CD4-positive, alpha-beta T cell treated with Interferon gamma for 1 hour (primary cell): ENCODE measurements at places on chromosomes 2 and 18.

GRCh38 chr2:19847486-19847885 lies 54.3 kb downstream of the TTC32 start:
- DNase-seq: no peak

- no peak for DNase-seq
These were observed 144.8 kb downstream of the CDH2 start for GRCh38 chr18:28032177-28032576.

DNA sequence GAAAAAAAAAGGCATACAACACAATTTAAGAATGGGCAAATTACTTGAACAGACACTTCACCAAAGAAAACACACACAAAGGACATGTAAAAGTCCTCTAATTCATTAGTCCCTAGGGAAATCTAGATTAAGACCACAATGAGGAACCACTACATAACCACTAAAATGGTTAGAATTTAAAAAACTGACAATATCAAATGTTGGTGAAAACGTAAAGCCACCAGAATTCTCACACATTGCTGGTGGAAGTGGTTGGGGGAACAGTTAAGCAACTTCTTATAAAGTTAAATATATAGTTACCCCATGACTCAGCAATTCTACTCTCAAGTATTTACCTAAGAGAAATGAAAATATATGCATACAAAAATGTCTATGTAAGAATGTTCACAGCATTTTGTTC lies 11.8 kb downstream of the RTN4 start:
- no peak for DNase-seq

GRCh38 chr2:166870346-166870745 lies 17.9 kb upstream of the XIRP2 start:
- no peak for DNase-seq

DNA sequence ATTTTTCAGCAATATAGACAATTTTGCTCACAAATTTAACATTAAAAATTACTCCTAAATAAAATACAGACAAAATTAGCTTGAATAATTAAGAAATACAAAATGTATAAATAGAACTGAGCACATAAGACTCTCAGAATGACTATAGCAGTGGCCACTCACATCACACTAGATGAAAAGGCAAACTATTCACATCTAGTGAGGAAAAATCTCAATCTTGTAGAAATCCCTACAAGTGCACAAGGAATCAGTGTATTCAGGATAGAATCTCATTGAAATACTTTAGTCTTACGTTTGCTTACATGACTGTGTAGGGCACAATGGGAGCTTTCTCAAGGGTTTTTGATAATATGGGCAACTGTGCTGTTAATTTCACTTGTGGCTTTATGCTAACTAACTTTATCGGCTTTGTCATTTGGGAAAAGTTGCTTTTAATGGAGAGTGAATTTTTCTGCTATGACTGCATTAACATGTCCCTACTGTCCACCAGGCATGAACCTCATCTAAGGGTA lies 678.9 kb upstream of the LRRTM4 start:
- DNase-seq: no peak

- DNase-seq: no peak
These were observed 8.9 kb downstream of the KLF11 start for GRCh38 chr2:10052216-10052615.

- DNase-seq: no peak
These were observed 54.7 kb downstream of the BCL2 start for GRCh38 chr18:63264871-63265270.

DNA sequence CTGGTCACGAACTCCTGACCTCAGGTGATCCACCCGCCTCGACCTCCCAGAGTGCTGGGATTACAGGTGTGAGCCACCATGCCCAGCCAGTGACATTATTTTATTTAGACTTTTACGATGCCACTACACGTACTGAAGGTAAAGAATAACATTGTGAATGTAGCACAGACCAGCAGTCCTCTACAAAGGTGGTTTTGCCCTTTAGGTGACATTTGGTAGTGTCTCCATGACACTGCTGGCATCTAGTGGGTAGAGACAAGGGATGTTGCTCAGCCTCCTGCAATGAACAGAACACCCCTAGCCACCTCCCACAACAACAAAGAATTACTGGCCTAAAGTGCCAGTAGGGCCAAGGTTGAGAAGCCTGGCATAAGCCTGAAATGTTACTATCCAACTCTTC lies 69.5 kb downstream of the MYOM1 start:
- DNase-seq: no peak

GRCh38 chr18:22515250-22515649 lies 97.5 kb upstream of the CTAGE1 start:
- DNase-seq: no peak

- DNase-seq: no peak
These were observed 6.3 kb upstream of the ASB1 start for GRCh38 chr2:238420442-238420841.

- no peak for DNase-seq
These were observed 1025.3 kb upstream of the NXPH2 start for GRCh38 chr2:139805441-139805840.

DNA sequence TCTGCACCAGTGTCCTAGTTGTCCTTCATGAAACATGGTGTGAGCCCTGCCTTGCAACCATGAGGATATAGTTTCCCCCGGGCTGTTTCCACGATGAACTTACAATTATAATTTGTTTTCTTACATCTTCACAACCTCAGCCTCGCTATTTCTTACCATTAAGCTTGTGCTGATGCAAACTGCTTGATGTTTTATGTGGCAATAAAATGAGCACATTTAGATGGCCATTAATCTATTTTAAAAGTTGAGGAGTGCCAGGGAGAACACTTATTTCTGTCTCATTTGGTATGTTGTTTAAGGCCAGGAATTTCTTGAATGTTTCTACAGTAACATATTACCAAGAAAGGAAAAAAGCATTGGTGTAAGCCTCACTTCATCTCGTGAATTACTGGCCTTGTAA lies 214.5 kb upstream of the SLC8A1 start:
- no peak for DNase-seq

- no peak for DNase-seq
These were observed 301.6 kb upstream of the STON1 start for GRCh38 chr2:48228345-48228684.

- DNase-seq: no peak
These were observed 43.0 kb downstream of the CCDC148 start for GRCh38 chr2:158413581-158413980.

GRCh38 chr2:119523383-119523951 lies 816 bp downstream of the SCTR start:
- no peak for DNase-seq

- DNase-seq: no peak
These were observed 3.7 kb upstream of the EVX2 start for GRCh38 chr2:176087330-176088047.

DNA sequence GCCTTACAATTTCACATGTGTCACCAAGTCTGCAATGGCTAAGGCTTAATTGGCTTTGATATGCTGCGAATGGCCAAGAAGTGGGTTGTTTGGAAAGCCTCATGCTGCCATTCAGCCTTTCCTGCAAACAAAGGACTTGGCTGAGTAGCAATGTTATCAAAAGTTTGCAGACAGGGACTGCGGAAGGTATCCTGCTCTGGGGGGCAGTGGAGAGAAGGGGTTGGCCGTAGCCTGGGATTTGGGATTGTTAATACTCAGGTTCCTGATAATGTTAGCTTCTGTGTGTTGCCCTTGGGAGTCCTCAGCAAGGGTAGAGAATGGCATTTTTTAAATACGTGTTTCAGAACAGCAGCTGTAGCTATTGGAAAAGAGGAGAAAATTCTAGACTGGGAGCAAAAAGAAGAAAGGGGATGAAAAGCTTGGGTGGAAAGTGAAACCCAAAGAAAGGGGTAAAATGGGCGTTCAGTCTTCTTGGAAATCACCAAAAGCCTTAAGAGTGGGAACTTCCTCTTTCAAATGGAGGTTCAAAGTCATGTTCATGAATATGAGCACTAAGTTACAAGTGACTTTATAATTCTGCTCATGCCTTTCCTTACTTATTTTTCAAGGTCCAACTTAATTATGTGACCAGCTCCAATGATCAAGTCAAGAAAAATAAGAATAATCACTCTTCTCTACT lies 325.1 kb downstream of the RNF144A start:
- no peak for DNase-seq

DNA sequence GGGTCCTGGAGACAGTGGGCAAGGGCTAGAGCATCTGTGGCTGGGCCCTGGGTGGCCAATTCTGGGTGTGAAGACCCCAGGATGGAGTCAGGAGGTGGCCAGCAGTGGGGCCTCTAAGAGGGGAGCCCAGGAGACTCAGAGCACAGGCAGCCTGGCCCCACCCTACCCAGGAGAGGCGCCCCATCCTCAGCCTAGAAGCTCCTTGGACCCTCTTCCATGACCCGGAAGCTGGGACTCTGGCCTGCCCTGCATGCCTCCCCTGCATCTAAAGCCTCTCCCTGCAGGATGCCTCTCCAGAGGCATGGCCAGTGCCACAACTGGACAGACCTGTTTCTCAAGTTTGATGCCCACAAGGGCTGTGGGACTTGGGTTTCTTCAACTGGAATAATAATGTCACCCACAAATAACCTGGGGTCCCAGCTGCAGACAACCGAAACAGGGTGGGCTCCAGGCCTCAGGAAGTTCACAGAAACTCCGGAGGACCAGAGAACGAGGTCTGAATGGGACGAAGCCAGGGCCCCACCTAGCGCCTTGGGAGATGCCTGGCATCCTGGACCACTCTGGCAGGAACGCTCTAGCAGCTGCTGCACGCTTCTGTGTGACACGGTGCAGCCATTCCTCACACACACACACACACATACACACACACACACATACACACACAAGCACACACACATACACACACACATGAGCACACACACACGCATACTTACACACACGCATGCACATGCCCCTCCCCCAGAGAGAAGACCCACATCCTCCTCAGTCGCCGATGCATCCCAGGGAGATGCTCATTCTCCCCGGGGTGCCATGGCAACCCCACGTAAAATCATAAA lies 16.4 kb downstream of the KCNIP3 start:
- DNase-seq: no peak

- no peak for DNase-seq
These were observed 447.3 kb downstream of the KCNJ3 start for GRCh38 chr2:155145758-155146229.

DNA sequence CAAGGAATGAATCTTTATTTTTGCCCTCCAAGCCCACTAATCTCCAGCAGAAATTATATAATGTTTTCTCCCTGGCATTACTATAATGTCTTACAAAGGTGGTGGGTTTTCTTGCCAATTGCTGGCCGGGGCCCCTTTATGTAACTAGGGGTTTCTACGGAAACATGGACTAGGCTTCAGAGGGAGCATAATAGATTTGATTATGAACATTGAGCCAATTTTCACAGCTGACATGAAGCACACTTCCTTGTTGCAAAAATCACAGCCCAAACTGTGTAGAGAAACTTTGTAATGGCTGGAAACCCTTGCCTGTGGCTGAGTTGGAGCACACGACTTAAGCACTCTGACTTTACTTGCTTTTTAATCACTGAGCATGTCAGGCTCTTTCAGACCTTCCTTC lies 3.8 kb upstream of the CYRIA start:
- no peak for DNase-seq

GRCh38 chr2:48328942-48329723 lies 200.8 kb upstream of the STON1 start:
- no peak for DNase-seq

DNA sequence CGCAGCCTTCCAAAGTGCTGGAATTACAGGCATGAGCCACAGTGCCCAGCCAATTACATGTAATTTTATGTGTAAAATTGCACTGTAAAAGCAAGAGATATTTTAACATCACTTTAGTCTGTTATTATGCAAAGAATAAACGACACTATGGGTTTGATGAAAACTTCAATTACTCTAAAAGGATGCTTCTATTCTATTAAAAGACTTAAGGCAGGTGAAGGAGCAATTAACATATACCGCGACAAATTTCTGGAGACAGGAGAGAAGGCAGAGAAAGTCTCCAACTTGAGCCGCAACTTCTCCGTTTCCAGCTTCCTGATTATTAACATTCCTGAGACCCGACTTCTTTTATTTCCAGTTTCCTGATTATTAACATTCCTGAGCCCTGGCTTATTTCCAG lies 53.7 kb downstream of the FAM210A start:
- no peak for DNase-seq

DNA sequence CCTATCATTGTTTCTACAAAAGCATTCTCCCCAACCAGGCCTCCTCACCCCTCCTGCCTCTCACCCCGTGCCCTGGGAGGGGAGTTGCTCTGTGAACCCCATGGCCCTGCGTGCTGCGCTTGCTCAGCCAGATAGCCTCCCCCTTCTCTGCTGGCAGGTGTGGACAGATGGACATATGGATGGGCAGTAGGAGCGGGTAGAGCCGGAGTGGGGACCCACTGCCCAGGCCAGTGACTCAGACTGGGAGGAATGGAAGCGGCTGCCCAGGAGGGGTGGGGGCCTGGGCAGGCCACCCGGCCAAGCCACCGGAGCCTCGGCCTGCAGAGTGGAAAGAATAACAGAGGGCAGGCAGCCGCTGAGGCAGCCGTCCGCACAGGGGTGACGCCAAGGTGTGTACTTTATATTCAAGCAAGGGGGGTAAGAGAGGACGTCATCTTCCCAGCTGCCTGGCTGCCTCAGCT lies 8.7 kb downstream of the CYP26B1 start:
- DNase-seq: no peak

- no peak for DNase-seq
These were observed 127.6 kb downstream of the PMAIP1 start for GRCh38 chr18:60027397-60027796.

DNA sequence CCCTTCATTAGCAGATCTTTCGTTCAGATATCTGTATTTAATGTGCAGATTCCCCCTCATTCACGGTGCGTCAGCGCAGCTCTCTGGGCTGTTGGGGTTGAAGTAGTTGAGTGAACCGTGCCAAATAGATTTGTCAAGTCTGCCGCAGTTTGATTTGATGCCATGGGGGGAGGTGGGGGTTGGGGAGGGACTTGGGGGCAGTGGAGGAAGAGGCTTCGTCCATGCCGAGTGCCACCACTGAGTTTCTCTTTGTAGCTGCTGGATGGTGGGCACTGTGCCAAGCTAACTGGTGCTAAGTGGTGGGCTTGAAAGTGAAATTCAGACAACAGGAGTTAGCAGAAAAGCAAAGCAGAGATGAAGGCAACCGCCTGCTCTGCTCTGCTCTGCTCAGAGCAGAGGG lies 47.9 kb downstream of the NRP2 start:
- DNase-seq: no peak

- DNase-seq: no peak
These were observed 307.5 kb downstream of the TCF4 start for GRCh38 chr18:55280503-55280902.

GRCh38 chr2:112811276-112811831 lies 25.2 kb downstream of the IL1B start:
- DNase-seq: no peak

GRCh38 chr2:82780050-82780449 lies 1679.0 kb downstream of the SUCLG1 start:
- no peak for DNase-seq
